ENCODE measurements at places on chromosomes 5 and 9. TPM values are rescaled to one million over a fixed set of nuclear protein-coding genes. Genes with fewer than 3 reads are reported as not detected.

Gene CCL21
- 18.5 TPM for total RNA-seq

Gene APBB3
- 5.2 TPM for total RNA-seq

GRCh38 chr5:114782869-114783268 lies 386.8 kb downstream of the TRIM36 start:
- ATAC-seq: no peak

DNA sequence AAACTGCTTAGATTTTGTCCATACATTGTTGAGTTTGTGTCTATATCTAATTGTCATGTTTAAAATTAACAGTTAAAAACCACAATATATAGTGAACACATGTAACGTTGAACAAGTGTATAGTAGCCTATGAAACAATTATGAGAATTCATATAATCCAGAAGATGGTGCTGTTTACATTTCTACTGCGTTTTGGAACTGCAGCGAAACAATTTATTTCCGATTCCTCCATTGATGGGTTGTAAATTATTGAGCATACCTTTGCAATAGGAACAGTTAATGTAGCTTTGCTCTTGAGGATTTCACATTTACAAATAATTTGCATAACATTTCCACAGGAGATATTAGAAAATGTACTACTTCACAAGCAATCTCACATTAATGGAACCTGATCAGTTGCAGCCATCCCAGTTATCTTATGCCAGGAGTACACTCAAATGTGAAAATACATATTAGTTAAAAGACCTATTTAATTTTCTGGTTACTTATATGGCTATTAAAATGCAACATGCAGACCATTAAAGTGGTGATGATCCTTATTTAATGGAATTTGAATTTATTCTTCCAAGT lies 411.8 kb downstream of the CDH10 start:
- ATAC-seq: no peak

- ATAC-seq: no peak
Measured at GRCh38 chr5:163531272-163531671, 25.9 kb downstream of the MAT2B start.

GRCh38 chr5:114390431-114390830 lies 28.6 kb downstream of the KCNN2 start:
- ATAC-seq: no peak

GRCh38 chr5:177300236-177300880 lies 3.2 kb downstream of the RAB24 start:
- ATAC-seq: peak; percentile 13

- no peak for ATAC-seq
Measured at GRCh38 chr9:91960367-91960766, 10.3 kb upstream of the ROR2 start.

GRCh38 chr5:74361406-74362358 lies 278.8 kb downstream of the ENC1 start:
- ATAC-seq: no peak

DNA sequence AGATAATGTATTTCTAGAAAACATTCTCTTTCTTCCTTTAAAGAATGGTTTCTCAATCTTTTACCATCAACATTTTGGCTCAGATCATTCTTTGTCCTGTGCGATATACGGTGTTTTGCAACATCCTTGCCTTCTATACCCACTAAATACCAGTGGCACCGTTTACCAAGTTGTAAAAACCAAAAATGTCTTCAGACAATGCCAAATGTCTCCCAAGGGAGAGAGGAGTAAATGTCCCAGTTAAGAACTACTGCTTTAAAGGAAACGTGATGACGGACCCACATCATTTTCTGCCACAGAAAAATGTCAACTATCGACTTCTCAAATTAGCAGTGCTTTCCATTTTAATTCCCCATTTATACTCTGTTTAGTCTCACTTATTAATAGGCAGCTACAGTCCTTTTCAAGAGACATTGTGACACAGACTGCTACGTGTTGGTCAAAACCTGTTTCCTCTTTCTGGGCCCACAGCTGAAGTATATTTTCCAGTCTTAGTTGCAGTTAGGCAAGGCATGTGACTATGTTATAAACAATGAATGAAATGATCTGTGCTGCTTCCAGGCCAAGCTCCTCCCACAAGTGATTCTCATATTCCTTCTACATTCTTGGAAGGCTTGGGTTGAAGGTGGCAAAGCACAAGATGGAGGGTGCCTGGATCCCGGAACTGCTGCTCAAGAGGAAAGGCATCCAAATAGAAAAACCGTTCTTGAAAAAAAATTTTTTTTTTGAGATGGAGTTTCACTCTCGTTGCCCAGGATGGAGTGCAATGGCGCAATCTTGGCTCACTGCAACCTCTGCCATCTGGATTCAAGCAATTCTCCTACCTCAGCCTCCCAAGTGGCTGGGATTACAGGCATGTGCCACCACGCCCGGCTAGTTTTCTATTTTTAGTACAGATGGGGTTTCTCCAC lies 8.8 kb downstream of the PRXL2C start:
- no peak for ATAC-seq

DNA sequence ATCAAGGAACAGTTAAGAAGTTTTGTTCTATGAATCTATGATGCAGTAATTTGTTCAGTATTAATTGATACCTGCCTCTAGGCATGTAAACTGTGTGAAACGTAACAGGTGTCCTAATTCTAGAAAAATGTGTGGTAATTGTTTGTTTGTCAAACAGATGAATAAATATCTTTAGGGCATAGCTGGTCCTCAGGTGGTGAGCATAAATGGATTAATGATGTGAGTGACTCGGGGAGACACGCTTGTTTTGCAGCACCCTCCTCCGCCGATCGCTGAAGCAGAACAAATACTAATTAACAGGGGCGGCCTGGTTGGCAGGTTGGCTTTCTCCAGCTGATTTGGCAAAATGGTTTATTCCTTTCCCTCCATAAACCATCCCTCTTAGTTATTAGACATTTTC lies 88.8 kb downstream of the TLE4 start:
- ATAC-seq: no peak

DNA sequence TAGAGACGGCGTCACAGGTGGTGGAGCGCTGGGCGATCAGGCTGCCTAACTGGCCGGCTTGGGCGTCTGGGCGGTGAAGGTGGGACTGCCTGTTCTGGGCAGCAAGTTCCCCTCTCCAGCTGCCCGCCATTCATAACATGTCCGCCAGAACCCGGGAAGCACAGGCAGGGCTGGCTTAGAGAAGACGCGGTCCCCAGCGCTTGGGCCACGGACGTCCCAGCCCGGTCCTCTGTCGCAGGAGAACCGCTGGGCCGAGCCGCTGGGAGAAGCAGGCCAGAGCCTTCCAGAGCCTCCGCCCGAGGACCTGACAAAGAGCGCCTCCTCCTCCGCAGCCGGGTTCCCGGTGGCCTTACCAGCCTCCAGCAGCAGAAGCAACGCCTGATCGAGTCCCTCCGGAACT lies 15.2 kb upstream of the HAND1 start:
- no peak for ATAC-seq

DNA sequence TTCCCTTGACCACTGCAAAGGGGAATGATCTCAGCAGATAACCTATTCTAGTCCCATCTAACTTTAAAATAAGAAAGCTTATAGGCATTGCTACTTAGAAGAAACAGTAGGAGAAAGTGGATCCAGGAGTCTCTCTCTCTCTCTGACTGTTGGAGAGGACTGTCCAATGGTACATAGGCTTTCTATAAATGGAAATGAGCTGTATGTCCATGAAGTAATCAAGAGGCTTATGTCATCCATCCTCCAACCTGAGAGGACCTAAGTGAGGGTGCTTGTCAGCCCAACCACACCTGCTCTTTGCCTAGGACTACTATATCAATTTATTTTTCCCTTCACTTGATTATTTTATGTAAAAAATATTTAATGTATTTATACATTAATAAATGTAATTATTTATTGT lies 172.3 kb downstream of the PAPPA start:
- ATAC-seq: no peak

- ATAC-seq: no peak
Measured at GRCh38 chr5:40945111-40945510, 35.8 kb downstream of the C7 start.

DNA sequence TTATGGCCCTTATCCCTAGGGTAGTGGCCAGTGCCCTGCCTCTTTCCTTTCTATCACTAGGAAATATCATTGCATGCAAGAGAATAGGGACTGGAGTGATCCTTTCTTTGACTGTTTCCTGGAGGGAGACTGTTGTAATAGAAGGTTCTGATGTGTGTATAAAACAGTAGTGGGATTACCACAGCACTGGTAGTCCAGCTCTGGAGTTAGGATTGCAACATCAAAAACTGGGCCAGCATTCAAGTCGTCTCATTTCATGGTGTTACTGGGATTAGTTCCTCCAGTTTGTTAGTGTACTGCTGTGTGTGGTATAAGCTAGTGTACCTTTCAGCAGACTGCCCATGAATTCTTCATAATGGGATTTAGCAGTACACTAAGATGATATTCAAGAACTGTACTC lies 45.8 kb downstream of the KIAA1958 start:
- peak; percentile 82 for ATAC-seq

GRCh38 chr5:6692906-6693305 lies 20.3 kb upstream of the TENT4A start:
- no peak for ATAC-seq

- ATAC-seq: no peak
Measured at GRCh38 chr9:132014218-132014805, 65.4 kb downstream of the MED27 start.

Measured in esophagus mucosa (tissue), 1 donor.